ENCODE measurements at places on chromosomes 1 and 21. TPM values are rescaled to one million over a fixed set of nuclear protein-coding genes. Genes with fewer than 3 reads are reported as not detected.

The SERPINC1 gene
- not detected for total RNA-seq

The SH2D1B gene
- 1.9 TPM for total RNA-seq

The NDUFS2 gene
- 66.9 TPM for total RNA-seq

The ATP6V1G3 gene
- not detected for total RNA-seq

The PADI3 gene
- total RNA-seq = not detected

The FMN2 gene
- 0.52 TPM for total RNA-seq

The S100A2 gene
- 5.6 TPM for total RNA-seq

The SERINC2 gene
- total RNA-seq = 40.6 TPM

Data from upper lobe of right lung (tissue), 1 donor.